AG08396 (cell line): ENCODE measurements at places on chromosomes 1 and 21.
A peak's percentile ranks its signal among the peaks of the same experiment; 100 is the strongest.

DNA sequence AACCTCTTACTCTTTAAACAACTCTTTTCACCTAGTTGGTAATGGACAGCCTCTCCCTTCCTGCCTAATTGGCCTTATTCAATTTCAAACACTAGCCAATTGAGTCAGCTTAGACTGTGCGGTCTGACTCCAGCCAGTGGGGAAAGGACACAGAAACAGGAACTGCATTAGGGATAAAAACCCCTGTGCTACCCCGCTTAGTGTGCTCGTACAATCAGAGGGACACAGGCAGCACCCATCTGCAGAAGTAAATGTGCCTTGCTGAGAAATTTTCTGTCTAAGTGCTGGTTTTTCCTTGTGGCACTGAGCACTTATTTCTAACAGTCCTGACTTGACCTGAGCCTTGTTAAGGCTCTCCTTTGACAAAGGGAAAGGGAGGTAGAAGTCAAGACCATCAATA is 6.0 kb upstream of the CD2 start:
- DNase-seq: no peak

DNA sequence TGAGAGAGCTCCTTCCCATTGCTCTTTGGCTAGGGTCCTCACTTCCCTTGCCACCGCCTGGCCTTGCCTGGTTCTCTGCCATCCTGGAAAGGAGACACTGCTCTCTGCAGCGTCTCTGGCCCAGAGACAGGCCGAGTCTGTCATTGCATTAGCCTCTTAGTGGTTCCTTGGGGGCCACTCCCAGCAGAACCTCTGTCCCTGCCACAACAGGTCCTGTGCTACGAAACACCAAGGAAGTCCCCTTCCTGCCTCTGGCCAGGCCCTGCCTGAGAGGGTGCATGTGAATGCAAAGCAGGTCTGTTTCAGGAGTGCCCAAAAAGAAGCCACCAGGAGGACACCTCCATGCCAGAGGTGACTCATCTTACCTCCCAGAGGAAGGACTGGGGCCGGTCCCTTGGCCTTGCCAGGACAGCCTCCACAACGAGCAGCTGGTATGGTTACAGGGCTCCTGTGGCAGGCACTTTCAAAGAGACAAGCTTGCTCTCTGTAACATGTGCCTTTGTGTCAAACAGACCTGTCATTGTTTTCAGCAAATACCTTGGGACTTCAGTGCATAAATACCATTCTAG is 59.6 kb downstream of the VPS26C start:
- DNase-seq: no peak

DNA sequence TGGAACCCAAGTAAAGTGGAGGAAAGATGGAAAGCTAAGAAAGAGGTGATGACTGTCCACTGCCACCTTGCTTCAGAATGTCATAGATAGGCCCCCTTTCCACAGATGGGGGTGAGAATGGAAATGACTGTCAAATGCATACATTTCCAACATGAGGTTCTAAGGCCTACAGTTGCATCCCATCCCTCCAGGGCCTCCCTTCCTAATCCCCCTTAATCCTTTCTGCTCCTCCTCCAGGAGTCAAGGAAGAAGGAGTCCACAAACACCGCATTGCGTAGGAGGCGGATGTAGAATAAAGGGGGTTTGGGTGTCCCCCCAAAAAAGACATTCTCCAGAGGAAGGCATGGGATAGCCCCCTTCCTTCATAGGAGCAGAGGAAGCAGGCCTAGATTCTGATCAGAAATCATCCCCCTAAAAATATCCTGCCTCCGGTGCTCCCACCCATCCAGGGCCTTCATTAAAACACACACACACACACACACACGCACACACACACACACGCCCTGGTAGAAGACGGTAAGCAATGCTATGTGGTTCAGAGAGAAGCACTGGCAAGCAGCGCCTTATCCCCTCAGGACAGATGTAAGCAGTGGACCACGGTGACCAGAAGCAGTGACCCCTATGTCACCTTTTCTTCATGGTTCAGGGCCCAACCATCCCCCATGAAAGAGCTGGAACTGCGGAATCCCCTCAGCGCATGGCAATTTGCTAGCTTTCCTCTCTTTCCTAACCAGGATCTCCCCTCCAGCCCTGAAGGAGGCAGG is 2.0 kb downstream of the SV2A start:
- DNase-seq: no peak

- no peak for DNase-seq
Observed at GRCh38 chr1:199221371-199222150, 582.7 kb downstream of the PTPRC start.

- no peak for DNase-seq
Observed at GRCh38 chr21:44918581-44919033, 2.1 kb downstream of the ITGB2 start.

GRCh38 chr1:210252621-210253051 is 20.0 kb downstream of the SERTAD4 start:
- no peak for DNase-seq

DNA sequence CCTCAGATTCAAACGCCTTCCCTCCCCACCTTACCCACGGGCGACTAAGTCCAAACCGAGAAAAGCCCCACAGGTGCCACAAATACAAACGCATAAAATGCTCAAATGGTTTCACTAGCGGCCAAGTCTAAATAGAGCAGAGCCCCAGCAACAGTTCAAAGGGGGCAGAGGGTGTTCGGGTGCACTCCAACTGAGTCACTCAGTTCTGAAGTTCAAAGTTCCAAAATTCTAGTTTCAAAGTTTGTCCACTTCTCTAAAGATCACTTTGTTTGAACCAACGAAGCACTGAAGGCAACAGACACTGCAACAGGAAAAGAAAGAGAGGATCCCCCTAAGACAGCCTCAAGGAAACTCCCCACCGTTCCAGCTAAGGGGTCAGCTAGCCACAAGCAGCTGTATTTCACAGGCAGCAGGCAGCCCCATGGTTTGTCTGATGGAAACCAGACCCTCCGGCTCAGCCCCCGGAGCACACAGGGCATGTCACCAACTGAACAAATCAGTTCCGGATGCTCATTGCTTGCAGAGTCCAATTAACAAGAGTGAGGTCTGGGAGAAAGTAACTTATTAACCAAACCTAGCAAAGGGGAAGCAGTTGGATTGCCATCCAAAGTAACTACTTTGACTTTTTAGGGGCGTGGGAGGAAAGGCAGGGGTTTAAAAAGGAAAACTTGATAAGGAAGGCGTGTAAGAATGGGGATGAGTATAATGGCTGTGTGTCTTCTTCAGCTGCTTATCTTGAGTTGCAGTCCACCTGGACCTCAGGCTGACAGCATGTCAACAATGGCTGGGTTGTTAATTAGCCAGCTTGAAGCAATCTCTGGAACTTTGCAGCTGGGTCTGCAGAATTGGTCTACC is 1423.9 kb upstream of the PRMT6 start:
- DNase-seq: no peak

DNA sequence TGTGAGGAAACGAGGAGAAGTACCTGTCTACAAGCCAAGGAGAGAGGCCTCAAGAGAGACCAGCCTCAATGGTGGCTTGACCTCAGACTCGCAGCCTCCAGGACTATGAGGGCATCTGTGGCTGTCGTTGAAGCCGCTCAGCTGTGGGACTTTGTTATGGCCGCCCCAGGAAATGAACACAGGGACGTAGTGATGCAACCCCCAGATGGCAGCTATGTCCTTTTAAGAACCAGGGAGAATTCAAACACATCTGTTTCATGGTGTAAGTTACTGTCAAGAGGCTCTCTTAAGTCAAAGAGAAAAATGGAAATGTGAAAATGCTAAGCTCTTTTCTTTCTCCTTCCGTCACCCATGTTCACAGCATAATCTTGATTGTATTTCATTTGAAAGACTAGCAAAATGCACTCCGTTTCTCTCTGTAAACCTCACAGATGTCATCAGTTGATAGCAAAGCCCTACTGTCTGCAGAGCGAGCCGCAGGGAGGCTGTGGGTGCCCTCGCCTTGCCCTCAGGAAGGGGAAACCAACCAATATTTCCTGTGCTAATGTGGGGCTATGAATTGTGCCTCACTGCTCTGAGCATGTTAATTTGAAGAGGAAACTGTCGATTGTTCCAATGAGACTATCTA is 21.3 kb downstream of the UBASH3A start:
- DNase-seq: no peak

- peak; percentile 27 for DNase-seq
Observed at GRCh38 chr1:76939050-76939816, 72.0 kb downstream of the ST6GALNAC5 start.

DNA sequence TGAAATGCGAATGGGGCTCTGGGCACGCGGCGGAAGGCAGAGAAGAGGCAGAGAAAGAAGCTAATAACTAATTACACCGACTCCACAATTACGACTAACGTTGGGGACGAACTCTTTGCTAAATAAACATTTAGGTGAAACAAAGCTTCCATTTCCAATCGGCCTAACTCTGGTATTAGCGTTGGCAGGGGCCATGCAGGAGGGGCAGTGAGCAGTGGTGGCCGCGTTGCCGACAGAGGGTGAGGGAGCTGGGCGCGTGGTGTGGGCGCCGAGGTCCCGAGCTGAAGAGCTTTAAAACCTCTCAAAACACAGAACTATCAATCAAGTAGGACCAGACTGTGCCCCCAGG is 553 bp upstream of the NDUFV3 start:
- no peak for DNase-seq

DNA sequence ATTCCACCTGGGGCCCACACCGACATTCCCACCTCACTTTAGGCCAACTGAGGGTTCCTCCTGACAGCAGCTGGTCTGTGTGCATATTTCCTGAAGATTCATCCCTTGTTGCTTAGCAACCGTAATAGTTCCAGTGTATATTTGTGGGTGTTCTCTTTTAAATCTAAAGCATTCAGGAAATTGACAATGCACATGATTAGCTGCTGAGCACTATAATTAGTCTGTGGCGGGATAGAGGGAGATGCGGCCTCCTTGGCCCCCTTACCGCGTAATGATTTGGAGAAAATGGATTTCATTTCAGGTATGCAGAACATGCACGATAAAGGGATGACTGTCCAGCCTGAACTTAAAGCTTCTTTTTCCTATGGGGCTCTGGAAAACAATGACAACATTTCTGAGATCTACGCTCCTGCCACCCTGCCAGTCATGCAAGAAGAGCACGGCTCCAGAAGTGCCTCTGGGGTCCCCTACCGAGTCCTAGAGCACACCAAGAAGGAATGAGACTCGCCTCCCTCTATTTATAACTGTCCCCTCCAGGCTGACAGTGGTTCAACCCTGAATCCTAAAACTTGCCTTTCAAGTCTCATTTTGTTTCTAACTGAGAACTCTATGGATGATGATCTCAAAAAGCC is 33.8 kb upstream of the RCAN3 start:
- no peak for DNase-seq
